Activated T-cell treated with anti-CD3 and anti-CD28 coated beads, Interleukin-2, amount 50 U/mL, for 4 hours (primary cell): ENCODE measurements at places on chromosomes 11 and 22. TPM values are rescaled to one million over a fixed set of nuclear protein-coding genes. Genes with fewer than 3 reads are reported as not detected.

Gene KDM4D
- 0.76 TPM for total RNA-seq

Gene DGCR2
- 27.0 TPM for total RNA-seq

Gene ELFN2
- total RNA-seq: 0.03 TPM

Gene PGR
- total RNA-seq: 0.05 TPM

Gene FZD4
- 0.05 TPM for total RNA-seq
